Fibroblast of gingiva (primary cell): ENCODE measurements at places on chromosomes 11 and 22.

DNA sequence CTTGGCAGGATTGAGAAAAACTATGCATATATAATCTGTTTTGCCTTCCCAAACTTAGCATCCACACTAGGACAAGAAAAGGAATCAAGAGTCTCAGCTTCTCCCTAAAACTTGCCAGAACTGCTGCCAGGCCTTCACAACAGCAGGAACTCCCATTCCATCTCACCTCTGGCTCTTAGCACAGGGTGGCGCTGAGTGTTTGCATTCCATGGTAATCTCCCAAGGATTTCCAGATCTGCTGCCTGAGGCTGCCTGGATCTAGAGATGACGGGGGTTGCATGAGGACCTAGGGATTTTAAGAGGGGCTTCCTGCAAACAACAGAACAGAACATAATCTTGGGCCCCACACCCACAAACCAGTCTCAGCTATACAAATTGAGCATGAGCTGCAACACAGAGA lies 87.1 kb upstream of the OPCML start:
- no peak for DNase-seq

DNA sequence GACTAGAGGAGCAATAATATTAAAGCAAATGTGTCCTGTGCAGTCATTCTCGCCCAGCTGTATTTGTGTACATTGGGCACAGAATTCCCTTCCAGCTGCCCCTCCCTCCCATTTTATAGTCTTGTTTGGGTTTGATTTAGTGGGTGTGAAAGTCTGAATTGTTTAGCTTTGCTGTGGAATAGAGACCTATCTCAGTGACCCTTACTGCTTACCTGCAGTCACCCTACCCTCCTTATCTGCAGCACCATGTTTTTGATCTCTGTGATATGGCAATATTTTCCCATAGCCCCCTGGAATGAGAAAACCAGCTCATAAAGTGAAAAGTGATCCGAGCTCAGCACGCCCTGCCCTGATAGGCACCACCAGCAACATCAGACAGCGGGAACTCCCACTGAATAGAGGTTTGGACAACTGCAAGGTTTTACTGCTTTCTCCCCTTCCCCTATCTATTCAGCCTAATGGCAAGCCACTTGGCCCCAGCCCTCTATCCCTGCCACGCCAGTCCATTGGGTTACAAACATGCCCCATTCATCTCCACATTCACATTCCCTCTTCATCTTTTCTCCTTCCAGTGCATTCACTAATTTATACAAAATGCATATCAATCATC lies 199.0 kb downstream of the ETS1 start:
- DNase-seq: no peak

GRCh38 chr11:106670069-106670468 lies 348.2 kb downstream of the GUCY1A2 start:
- DNase-seq: no peak

GRCh38 chr11:85699957-85700741 lies 14.2 kb upstream of the CCDC89 start:
- no peak for DNase-seq

DNA sequence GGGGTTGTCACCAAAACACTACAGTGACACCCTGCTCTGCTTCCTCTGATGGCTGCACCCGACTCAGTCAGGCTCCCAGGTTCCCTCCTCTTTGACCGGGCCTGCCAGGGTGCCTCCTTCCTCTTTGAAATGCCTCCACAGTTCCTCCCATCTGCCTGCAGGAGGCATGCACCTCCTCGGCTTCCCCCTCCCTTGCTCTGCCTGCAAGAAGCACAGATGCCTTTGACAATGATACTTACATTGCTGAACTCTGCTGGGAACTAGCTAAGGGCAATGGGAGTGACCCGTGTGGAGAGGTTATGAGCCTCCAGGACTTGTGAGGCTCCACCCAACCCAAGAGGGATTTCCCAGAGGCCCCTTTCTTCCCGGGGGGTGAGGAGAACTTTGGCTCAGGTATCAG lies 674.1 kb downstream of the OPCML start:
- DNase-seq: no peak

DNA sequence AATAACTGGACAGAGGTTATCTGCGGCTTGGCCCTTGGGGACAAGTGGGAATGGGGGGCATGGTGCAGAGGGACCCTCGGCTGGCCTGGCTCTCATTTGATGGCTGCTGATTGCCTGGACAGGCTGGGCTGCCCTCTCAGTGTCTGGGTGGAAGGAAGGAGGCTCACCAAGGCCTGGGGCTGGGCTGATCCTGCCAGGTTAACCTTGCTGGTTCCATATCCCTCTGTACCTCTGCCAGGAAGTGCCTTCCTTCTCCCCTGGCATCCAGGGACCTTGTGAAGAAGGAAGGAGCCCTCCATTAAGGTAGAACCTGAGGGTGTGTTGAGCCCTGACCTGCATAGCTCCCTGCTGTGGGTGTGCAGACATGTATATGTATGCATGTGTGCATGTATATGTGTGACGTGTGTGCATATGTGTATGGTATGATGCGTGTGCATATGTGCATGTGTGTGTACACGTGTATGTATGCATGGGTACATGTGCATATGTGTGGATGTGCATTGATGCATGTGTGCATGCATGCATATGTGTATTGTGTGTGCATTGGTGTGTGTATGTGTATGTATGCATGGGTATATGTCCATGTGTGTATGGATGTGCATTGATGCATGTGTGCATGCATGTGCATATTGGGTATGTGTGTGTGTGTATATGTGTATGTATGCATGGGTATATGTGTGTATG lies 433.9 kb downstream of the TBC1D22A start:
- DNase-seq: no peak

GRCh38 chr11:72534371-72535193 lies 100.3 kb upstream of the CLPB start:
- DNase-seq: no peak

DNA sequence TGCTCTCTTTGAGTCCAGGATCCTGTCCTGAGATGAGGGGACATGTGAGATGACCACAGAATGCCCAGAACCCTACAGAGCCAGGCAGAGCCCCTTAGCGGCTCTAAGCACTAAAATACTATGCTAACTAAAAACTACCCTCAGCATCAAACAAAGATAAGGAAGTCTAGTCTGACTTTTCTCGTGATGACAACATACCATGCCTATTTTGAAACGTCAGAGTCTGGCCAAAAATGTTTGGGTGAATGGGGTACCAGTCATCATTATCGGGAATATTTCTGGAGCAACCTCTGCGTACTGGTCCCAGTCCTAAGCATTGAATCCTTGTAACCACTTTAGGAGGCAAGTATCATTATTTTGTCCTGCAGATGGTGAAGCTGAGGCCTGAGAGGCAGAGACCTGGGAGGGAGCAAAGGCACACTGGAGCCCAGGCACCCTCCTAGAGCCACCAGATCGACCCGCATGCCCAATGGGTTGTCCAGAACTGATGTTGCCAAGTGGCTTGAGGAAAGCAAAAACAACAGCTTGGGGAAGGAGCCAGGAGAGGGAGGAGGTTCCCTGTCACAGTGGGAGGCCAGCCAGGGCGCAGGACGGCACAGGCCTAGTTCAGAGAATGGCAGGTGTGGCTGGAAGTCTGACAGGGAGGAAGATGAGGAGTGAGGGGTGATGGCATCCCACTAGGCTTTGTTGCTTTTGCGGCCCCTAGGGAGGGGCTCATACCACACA lies 7.2 kb upstream of the OSM start:
- no peak for DNase-seq

- no peak for DNase-seq
Observed at GRCh38 chr11:82246926-82247325, 486.7 kb downstream of the FAM181B start.

DNA sequence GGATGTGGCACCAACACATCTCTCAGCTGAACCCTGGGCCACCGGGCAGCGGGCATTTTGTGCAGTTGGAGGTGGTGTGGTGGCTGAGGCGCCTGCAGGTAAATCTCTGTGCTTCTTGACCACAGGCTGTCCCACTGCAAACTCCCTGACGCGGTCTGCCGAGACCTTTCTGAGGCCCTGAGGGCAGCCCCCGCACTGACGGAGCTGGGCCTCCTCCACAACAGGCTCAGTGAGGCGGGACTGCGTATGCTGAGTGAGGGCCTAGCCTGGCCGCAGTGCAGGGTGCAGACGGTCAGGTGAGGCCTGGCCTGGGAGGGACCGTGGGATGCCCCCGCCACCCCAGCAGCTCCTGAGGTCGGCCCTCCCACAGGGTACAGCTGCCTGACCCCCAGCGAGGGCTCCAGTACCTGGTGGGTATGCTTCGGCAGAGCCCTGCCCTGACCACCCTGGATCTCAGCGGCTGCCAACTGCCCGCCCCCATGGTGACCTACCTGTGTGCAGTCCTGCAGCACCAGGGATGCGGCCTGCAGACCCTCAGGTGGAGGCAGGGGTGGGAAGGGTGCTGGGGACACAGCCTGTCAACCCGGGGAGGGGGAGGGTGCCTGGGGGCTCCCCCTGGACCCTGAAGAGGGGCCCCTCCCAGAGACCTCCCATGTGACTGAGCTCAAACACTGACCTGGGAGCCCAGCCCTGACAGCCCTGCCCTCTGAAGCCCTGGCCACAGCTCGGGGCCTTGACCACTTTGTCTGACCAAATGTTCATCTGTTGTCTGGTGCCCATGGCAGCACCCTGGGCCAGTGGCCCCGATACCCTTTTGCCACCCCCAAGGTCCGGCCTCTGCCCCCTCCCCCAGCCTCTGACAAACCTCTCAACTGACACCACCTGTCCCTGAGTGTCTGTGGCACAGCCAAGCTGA lies 4.6 kb upstream of the PGGHG start:
- no peak for DNase-seq
